ENCODE measurements at places on chromosomes 13 and 19. TPM values are rescaled to one million over a fixed set of nuclear protein-coding genes. Genes with fewer than 3 reads are reported as not detected.

DNA sequence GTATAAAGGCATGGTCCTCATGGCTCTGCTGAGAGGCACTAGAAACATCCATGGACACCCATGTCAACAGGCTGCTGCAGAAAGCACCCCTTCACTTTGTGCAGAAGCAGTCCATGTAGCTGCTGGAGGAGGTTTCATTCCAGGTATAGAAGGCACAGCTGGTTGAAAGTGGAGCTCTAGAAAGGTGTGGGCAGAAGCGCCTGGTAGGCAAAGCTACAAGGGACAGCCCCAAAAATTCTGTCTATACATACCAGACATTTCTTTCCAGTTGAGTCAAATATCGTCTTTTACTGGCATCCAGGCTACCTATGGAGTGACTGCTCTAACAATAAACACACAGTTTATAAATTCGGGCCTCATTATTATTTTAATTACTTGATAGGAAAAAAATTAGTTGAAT lies 129.3 kb downstream of the ENOX1 start:
- no peaks in the 10 kb centered on the region for H3K4me1 ChIP-seq
- H3K4me3 ChIP-seq = no peak overlapping the region
- no peak for DNase-seq
- H3K36me3 ChIP-seq = no peaks in the 10 kb centered on the region
- no peaks in the 10 kb centered on the region for H3K27me3 ChIP-seq
- no peak overlapping the region for H3K27ac ChIP-seq

- H3K4me3 ChIP-seq = peak overlapping the region; percentile 99
- peaks cover 5% of the 10 kb centered on the region for H3K36me3 ChIP-seq
- H3K27me3 ChIP-seq = no peaks in the 10 kb centered on the region
- no peak overlapping the region for H3K27ac ChIP-seq
Observed at GRCh38 chr19:38375748-38376147, 1.4 kb downstream of the PSMD8 start.

GRCh38 chr13:27446986-27447583 lies 3.3 kb downstream of the MTIF3 start:
- no peak overlapping the region for H3K4me3 ChIP-seq
- no peak overlapping the region for H3K27ac ChIP-seq
- no peak for DNase-seq
- H3K27me3 ChIP-seq = no peaks in the 10 kb centered on the region
- peaks cover 14% of the 10 kb centered on the region for H3K4me1 ChIP-seq
- no peaks in the 10 kb centered on the region for H3K36me3 ChIP-seq

DNA sequence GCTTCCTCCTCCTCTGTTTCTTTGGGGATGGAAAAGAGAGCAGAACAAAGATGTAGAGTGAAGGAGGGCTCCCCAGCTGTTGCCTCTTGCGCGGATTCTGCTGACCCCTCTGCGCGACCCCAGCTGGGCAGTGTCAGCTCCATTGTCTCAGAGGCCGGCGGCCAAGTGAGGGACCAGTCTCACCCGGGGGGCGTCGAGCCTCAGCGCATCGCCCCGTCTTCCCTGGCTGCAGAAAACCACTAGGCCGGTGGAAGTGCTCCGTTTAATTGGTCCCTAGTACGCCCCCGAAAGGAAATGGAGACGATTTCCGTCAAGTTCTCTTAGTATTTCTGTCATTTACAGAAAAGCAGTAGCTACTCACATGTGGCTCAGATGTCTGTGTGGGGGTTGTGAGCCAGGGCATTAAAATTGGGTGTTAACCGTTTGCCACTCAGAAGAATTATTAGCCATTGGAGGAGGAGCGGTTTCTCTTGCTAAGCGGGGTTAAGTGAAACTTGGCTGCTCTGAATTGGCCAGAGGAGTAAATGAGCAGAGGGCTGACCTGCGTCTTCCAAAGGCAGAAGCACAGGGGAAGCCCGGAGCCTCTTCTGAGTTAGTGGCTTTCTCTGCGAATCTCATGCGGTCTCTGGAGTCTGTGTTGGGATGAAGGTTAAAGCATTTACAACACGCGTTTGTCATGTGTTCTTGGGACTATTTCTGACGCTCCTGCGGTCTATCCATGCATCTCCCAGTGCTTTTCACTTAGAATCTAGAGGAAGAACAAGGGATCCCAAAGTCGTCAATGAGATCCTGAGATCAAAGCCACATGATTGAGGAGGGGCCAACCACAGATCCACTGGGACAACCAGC lies 132.8 kb upstream of the MYO16 start:
- no peak for DNase-seq
- no peak overlapping the region for H3K27ac ChIP-seq
- H3K4me3 ChIP-seq = no peak overlapping the region
- peaks cover 20% of the 10 kb centered on the region for H3K4me1 ChIP-seq
- no peaks in the 10 kb centered on the region for H3K36me3 ChIP-seq
- peaks cover 14% of the 10 kb centered on the region for H3K27me3 ChIP-seq

DNA sequence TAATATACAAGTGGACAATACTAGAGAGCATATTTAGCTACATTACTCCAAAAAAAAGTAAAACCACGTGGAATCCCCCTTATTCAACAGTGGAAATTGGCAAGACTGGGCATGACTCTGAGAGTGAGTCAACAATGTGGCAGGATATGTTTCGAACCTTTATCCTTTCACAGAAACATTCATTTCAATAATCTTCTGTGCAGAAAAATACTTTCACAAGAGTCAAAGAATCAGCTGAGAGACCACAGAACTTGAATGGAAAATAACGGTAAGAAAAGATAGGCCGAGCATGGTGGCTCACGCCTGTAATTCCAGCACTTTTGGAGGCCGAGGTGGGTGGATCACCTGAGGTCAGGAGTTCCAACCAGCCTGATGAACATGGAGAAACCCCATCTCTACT lies 25.1 kb upstream of the CD70 start:
- H3K27ac ChIP-seq = no peak overlapping the region
- H3K4me1 ChIP-seq = no peaks in the 10 kb centered on the region
- H3K4me3 ChIP-seq = no peak overlapping the region
- H3K27me3 ChIP-seq = peaks cover 5% of the 10 kb centered on the region
- H3K36me3 ChIP-seq = no peaks in the 10 kb centered on the region

- H3K4me3 ChIP-seq = no peak overlapping the region
- no peaks in the 10 kb centered on the region for H3K36me3 ChIP-seq
- no peaks in the 10 kb centered on the region for H3K27me3 ChIP-seq
- peak; percentile 55 for DNase-seq
- no peak overlapping the region for H3K27ac ChIP-seq
Observed at GRCh38 chr19:53511933-53512374, 26.0 kb upstream of the ZNF331 start.

- H3K4me1 ChIP-seq = no peaks in the 10 kb centered on the region
- H3K36me3 ChIP-seq = no peaks in the 10 kb centered on the region
- H3K4me3 ChIP-seq = no peak overlapping the region
- no peaks in the 10 kb centered on the region for H3K27me3 ChIP-seq
Observed at GRCh38 chr13:44692173-44692713, 116.1 kb upstream of the TSC22D1 start.

DNA sequence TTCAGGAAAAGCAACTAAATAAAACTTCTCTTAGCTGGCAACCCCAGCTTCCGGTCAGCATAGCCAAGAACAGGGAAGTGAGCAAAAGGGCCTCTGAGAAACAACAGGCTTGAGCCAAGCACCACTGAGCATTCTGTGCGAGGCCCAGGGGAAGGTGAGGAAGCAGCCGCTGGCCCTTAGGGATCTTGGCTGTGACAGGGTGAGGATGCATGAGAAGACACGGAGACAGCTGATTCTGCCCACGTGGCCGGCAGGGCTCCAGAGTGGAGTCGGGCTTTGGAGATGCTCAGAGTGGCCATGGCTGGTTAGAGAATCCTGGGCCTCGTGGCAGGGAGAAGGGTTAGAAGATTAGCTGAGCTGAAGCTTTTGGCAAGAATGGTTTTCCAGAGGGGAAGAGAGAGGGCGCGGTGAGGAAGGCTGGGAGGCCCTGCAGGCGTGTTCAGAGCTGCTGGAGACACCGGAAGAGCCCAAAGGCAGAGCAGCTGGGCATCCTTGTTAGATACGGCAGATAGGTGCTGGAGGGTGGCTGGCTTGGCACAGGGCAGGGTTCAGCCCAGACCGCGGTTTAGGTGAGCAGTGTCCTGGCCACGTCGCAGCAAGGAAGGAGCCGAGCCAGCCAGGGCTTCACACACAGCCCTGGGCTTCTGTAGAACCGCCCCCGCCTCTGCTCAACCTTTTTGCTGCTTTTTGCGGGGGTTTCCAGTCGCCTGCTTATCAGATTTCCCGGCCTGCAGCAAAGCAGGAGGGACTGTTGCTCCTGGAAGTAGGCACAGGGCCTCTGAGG lies 17.3 kb downstream of the UPF1 start:
- no peak overlapping the region for H3K4me3 ChIP-seq
- no peaks in the 10 kb centered on the region for H3K27me3 ChIP-seq
- H3K27ac ChIP-seq = peak overlapping the region; percentile 49
- DNase-seq = no peak
- H3K36me3 ChIP-seq = peaks cover 19% of the 10 kb centered on the region

DNA sequence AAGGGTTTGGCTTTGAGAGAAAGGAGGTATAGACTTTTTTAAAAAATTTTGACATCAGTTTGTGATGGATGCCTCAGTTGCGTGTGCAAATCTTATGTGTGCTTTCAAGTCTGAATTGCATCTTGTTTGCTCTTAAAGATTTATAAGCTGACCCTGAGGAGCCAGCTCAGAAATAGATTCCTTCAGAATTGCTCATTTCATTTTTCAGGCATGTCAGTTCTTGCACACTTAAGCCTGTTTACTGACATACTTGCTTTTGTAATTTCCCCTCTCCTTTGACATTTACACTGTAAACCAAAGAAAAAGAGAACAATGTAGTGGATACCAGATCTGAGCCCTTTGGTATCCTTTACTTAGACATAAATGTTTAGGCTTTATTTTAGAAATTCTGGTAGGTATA lies 87.6 kb downstream of the RNF17 start:
- no peaks in the 10 kb centered on the region for H3K4me1 ChIP-seq
- H3K27ac ChIP-seq = no peak overlapping the region
- no peaks in the 10 kb centered on the region for H3K27me3 ChIP-seq
- no peak for DNase-seq

- no peaks in the 10 kb centered on the region for H3K4me1 ChIP-seq
- H3K27ac ChIP-seq = no peak overlapping the region
- no peaks in the 10 kb centered on the region for H3K27me3 ChIP-seq
- DNase-seq = peak; percentile 22
- no peak overlapping the region for H3K4me3 ChIP-seq
Observed at GRCh38 chr19:27742041-27742440, 1470.9 kb downstream of the UQCRFS1 start.

DNA sequence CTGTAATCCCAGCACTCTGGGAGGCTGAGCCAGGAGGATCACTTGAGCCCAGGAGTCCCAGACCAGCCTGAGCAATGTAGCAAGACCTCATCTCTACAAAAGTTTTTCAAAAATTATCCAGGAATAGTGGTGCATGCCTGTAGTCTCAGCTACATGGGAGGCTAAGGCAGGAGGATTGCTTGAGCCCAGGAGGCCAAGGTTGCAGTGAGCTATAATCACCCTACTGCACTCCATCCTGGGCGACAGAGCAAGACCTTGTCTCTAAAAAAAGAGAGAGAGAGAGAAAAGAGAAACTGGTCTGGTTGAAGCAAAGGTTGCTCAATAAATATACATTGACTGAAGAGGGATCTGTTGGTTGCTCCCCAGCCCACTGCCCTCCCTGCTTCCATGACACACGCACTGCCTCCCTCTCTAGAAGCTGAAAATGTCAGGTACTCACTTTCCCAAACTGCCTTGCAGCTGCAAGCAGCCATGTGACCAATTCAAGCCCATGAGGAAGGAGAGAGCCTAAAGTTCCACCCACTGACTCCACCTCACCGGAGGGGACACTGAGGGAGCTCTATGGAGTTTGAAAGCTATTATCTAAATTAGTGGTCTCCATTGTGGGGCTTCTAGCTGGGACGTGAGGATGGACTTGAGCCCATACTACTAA lies 14.0 kb downstream of the CEACAM16 start:
- H3K27me3 ChIP-seq = no peaks in the 10 kb centered on the region
- DNase-seq = no peak
- H3K36me3 ChIP-seq = no peaks in the 10 kb centered on the region
- peaks cover 6% of the 10 kb centered on the region for H3K4me1 ChIP-seq

- H3K4me3 ChIP-seq = no peak overlapping the region
- H3K27ac ChIP-seq = no peak overlapping the region
- H3K4me1 ChIP-seq = peaks cover 32% of the 10 kb centered on the region
- no peaks in the 10 kb centered on the region for H3K27me3 ChIP-seq
- H3K36me3 ChIP-seq = peaks cover 2% of the 10 kb centered on the region
- no peak for DNase-seq
Observed at GRCh38 chr19:34178274-34178610, 5.9 kb downstream of the LSM14A start.

- no peak for DNase-seq
- H3K36me3 ChIP-seq = no peaks in the 10 kb centered on the region
- no peak overlapping the region for H3K27ac ChIP-seq
- H3K4me1 ChIP-seq = no peaks in the 10 kb centered on the region
Observed at GRCh38 chr13:45582408-45583076, 33.0 kb downstream of the ERICH6B start.

DNA sequence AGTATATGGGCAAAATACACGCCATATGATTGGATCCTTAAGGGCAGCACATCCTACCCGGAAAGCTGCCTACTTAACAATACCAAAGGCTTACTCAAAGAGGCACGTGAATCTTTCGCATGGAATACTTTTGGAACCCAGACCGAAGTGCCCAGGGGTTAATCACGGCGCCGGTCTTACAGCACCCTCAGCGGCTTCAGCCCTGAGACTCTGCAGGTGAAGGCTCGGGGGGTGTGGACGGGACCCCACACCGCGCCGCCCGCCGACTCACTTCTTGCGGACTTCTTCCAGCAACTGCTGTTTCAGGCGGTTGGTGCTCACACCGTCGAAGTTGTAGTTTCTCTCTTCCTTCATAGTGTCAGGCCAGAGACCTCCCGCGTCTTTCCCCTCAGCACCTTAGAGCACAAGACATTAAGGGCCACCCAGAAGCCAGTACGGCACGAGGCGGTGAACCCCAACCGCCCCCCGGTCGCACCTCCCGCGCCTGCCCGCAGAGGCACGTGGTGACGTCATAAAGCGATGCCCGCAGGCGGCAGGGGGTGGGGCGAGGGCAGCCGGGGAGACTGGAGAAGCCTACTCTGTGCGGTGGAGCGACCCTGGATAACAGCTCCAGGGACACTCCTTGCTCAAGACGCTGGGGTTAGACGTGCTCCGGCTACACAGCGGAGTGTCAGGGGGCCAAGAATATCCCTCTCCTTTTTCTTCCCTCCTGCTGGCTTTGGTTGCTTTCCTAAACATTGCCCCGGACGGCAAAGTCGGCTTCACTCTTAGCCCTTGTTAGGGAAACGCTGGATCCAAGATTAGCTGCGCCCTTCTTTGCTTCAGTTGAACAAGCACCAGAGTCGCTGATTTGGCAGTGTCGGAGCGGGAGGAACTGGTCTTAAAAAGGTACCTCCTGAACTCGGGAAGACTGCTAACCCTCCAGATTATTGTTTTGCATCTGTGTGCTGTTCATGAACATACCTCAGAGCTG lies at the start of gene CCDC169:
CCDC169 (minus strand) TSS at position 449 of the 973 bp plus-strand sequence; CDS start at position 354, 95 bp downstream.
- no peak within 1 kb of the TSS for H3K27ac ChIP-seq
- peak; percentile 78 for DNase-seq

The KCNRG gene
- polyA plus RNA-seq = 0.50 TPM

The PCSK4 gene
- 0.60 TPM for polyA plus RNA-seq

The ADAT3 gene
- polyA plus RNA-seq = 1.4 TPM

The CYP2S1 gene
- polyA plus RNA-seq = 1.9 TPM

The JSRP1 gene
- 0.39 TPM for polyA plus RNA-seq

The SLC6A16 gene
- 1.8 TPM for polyA plus RNA-seq

The KISS1R gene
- polyA plus RNA-seq = not detected

The NANOS3 gene
- not detected for polyA plus RNA-seq

The ACER1 gene
- 0.07 TPM for polyA plus RNA-seq
